Stimulated activated CD4-positive, alpha-beta T cell treated with anti-CD3 and anti-CD28 coated beads, Interleukin-12 subunit alpha, Interleukin-12 subunit beta, amount 100 ng/mL, for 4 hours (primary cell): ENCODE measurements at places on chromosomes 3 and 15.

GRCh38 chr15:69031013-69032001 lies 16.8 kb downstream of the NOX5 start:
- peak; percentile 22 for DNase-seq

- no peak for DNase-seq
Measured at GRCh38 chr15:32844118-32844711, 126.4 kb downstream of the GREM1 start.

DNA sequence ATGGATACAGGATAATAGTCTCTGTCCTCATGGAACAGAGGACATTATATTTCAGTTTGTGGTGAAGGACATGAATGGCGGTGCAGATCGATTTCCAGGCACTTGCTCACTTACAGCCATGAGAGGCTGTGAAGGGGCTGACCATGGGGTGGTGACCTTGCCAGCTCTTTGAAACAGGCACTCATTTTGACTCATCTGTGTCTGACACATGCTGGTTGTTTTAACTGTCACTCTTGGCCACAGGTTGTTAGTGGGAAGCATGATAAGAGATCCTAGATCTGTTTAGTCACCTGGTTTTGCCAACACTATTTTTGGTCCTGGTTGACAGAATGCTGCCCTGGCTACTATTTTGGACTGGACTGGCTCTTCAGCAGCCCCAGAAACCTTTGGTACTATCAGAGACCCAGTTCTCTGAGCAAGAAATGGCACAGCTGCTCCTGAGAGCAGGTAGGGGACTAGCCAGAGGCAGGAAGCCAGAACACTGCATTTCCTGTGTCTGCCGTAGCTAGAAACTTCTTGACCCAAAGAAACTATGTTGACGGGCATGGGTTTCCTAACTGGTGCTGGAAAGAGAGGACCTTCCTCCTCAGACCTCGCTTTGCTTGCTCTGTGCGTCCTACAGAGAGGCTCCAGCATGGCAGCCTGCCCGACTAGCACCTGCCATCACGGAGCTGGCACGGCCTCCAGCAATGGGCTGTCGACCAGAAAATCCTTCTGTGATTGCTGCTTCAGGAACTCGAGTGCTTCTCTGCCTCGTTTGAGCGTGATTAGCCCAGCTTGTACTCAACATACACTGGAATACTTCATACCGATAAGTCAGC lies 6.3 kb downstream of the PXYLP1 start:
- DNase-seq = no peak

GRCh38 chr15:70387081-70387480 lies 289.4 kb upstream of the TLE3 start:
- DNase-seq = no peak

GRCh38 chr3:101857301-101857741 lies 8.0 kb downstream of the NFKBIZ start:
- DNase-seq = no peak

GRCh38 chr3:14261229-14261628 lies 82.6 kb downstream of the LSM3 start:
- peak; percentile 76 for DNase-seq

DNA sequence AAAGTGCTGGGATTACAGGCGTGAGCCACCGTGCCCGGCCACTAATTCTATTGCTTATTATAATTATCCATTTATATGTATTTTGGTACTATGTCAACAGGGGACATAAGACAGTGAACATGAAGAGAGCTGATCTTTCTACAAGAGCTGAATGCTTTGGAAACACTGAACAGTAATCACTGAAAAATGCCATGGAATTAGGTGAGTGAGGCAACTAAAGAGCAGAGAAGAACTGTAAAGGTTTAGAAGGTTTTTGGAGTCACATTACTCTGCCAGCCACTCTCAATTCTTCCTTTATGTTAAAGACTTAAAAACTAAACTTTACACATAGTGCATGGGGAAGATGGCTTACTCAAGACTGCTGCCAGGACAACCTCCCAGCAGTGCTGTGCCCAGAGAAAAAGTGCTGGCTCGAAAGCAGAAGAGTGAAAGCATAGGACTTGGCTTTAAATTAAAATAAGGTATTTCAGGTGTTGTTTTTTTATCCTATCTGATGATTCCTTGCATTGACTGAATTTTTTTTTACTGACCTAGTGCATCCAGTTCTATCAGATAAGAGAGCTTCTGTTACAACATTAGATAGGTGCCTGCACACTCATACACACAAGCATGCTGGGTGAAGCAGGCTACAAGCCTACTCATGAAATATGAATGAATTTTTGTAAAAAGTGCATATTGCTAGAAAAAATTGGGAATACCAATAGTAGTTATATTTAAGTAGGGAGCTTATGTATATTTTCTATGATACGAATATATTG lies 28.7 kb upstream of the CACNA2D3 start:
- DNase-seq = no peak

GRCh38 chr3:50436114-50436674 lies 67.2 kb downstream of the CACNA2D2 start:
- DNase-seq = peak; percentile 70

DNA sequence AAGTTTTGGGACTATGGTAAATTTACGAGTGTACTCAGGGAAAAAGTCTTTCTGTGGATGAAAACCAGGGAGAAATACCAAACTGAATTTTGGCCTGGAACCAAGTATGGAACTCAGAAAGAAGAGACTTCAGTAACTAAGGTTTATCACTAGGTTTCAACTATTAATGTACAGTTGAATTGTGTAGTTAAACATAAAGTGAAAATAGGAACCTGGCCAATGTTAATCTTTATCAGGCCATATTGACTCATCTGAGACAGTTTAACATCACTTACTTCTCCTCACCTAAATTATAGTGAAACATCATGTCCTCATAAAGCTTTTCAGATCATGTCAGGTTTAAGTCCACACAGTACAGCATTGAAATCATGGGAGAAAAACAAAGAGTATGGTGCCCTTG lies 197.7 kb downstream of the LSAMP start:
- DNase-seq = no peak

GRCh38 chr15:50940506-50940905 lies 32.0 kb downstream of the AP4E1 start:
- DNase-seq = no peak

- DNase-seq = no peak
Measured at GRCh38 chr3:194326192-194326967, 24.7 kb downstream of the CPN2 start.

GRCh38 chr3:13282358-13282985 lies 137.7 kb downstream of the NUP210 start:
- DNase-seq = no peak

GRCh38 chr3:78129707-78130106 lies 1089.8 kb downstream of the ROBO2 start:
- DNase-seq = no peak

DNA sequence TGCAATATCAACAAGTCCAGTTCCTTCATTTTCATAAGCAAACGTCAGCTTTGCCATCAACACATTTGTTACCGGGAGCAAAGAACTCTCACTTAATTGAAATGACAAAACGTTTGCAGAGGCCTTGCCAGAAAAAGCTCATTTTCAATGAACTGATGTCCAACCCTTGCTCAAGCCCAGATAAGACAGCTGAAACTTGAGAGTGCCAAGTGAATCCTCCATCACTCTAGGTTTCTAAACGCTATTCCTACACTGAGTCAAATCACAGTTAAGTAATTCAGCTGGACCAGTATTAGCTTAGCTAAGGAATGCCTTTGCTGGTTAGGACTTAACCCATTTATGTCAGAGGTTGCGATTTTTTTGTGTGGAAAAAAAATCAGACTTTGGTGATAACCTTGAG lies 11.5 kb downstream of the CHSY1 start:
- DNase-seq = no peak

DNA sequence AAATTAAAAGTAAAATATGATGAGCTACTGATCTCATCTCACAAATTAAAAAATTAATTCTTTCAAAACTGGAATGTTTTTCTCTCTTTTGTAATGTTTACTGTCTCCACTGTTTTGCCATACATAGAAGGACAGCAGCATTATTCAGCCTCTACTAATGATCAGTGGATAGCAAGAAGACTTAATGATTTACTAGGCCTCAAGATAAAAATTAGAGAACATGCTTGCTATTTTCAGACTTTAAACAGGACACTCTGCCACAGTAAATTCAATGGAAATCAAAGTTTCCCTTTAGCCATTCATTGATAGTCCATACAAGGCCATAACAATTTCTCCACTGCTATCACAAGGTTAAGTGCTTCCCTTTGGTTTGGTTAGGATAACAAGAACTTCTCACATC lies 129.4 kb downstream of the TMCC1 start:
- DNase-seq = no peak

- no peak for DNase-seq
Measured at GRCh38 chr3:17360991-17361390, 381.4 kb downstream of the TBC1D5 start.

DNA sequence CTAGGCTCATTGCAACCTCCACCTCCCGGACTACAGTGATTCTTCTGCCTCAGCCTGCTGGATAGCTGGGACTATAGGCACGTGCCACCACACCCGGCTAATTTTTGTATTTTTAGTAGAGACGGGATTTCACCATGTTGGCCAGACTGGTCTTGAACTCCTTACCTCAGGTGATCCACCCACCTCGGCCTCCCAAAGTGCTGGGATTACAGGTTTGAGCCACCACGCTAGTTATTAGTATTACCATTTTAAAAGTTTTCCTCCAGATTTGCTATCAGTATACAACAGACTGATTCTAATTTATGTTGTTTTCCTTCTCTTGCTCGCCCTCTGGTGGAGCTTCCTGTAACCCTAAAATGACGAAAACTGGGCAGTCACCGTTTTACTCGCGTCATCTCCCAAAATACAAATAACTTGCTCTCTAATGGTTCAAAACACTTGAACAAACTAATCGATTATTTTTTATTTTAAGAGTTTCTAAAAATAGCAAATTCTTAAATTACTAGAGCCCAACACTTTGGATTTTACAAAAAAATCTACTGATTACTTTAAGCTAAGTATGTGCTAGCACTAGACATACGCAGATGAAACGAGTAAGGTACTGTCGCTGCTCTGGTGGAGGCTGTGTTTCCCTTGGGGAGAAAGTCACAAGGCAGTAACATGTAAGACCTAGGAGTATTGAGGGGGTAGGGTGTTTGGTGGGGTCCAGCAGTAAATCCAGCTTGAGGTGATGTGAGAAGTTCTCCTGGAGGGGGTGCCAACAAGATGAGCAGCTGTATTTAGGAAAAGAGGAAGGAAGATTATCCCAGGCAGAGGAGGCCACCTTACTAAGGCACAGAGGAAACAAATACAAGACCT lies 203.3 kb downstream of the MBNL1 start:
- peak; percentile 60 for DNase-seq

DNA sequence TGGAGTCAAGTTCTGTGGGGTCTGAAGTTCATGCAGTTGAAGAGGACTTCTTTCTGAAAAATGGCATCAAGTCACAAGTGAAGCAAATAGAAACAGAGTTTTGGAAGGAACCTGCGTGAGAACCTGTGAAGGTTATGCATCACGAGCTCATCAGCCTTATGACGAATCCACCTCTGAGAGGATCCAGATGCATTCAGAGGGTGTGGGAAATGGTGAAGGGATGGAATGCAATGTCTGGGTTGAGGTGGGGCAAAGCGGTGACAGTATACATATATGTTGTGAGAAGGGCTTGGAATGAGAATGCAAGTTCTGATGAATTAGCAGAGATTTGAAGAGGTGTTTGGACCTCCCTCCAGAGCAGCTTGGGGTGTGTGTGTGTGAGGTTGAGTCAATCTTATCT lies 382.1 kb upstream of the TBL1XR1 start:
- DNase-seq = no peak

GRCh38 chr3:81363816-81364215 lies 397.6 kb downstream of the GBE1 start:
- DNase-seq = no peak

DNA sequence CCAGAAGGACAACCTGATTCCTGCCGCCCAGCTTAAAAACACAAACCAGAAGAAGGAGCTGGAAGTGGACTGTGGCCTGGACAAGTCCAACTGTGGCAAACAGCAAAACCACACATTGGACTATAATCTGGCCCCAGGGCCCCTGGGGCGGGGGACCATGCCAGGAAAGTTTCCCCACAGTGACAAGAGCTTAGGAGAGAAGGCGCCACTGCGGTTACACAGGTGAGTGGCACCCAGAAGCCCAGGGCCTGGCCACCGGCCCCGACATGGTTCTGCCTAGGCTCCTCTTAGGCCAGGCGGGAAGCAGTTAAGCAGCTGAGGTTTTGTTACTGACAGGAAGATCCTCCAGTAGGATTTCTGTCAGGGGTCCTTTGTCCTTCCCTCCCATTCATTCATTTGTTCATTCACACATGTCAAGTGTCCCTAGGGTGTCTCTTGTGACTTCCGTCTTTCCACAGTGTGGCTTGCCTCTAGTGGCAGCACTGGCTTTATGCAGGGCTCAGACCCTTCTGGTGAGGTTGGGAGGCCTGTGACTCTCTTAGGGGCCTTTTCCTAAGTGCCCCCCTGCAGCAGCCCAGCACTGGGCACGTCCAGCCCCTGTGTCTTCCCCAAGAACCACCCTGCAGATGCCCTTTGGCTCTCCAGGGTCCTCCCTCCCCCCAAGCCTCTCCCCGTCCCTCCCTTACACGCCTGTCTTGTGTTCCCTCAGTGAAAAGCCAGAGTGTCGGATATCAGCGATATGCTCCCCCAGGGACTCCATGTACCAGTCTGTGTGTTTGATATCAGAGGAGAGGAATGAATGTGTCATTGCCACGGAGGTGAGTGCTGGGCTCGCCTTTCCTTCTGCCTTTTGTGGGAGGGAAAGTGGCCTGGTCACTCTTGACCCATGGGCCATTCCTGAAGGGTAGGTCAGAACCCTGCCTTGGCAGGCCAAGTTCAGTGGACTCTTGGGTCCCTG lies 7.8 kb downstream of the DLL4 start:
- DNase-seq = no peak

- DNase-seq = no peak
Measured at GRCh38 chr3:72571052-72571451, 277.2 kb downstream of the SHQ1 start.

DNA sequence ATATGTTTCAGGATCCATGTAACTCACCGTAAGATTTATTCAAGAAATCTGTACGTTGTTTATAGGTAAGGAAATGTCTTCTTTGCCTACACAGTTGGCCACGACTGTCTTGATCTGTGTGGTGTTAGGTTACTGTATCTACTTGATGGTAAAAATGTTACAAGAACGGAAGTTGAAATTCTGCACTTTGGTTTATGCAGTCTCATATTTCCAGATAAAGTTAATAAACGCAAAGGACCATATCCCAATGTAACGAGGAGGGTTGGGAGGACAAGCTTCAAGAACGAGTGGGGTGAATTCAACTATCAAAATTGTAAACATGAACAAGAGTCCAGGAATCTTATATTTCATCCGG lies 1.0 kb downstream of the USF3 start:
- no peak for DNase-seq

DNA sequence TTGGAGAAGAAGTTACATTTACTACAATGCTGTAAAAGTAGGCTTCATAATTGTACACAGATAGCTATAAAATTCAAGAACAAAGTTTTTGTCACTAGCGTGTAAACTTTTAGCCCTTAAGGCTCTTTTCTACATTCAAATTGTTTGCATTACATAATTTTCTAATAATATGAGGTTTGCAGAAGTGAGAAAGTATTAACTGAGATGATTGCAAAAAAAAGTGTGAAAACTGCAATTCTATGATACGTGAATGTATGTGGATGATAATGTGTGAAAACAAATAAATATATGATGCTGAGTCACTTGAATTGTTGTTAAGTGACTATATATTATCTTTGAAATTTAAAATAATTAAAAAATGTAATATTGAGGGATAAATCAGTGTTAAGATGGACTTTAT lies 557.5 kb downstream of the NAALADL2 start:
- no peak for DNase-seq

GRCh38 chr15:64398575-64398974 lies 10.9 kb downstream of the TRIP4 start:
- no peak for DNase-seq

- no peak for DNase-seq
Measured at GRCh38 chr15:66139591-66140207, 113.9 kb downstream of the MEGF11 start.
